Caco-2 (cell line): ENCODE measurements at places on chromosomes 5 and 9. TPM values are rescaled to one million over a fixed set of nuclear protein-coding genes. Genes with fewer than 3 reads are reported as not detected.

- H3K36me3 ChIP-seq = no peaks in the 10 kb centered on the region
- H3K4me1 ChIP-seq = peaks cover 37% of the 10 kb centered on the region
- H3K27ac ChIP-seq = peak overlapping the region; percentile 55
- H3K27me3 ChIP-seq = no peaks in the 10 kb centered on the region
- H3K4me3 ChIP-seq = no peak overlapping the region
- DNase-seq = no peak
These were observed 16.6 kb upstream of the ASS1 start for GRCh38 chr9:130428086-130428665.

DNA sequence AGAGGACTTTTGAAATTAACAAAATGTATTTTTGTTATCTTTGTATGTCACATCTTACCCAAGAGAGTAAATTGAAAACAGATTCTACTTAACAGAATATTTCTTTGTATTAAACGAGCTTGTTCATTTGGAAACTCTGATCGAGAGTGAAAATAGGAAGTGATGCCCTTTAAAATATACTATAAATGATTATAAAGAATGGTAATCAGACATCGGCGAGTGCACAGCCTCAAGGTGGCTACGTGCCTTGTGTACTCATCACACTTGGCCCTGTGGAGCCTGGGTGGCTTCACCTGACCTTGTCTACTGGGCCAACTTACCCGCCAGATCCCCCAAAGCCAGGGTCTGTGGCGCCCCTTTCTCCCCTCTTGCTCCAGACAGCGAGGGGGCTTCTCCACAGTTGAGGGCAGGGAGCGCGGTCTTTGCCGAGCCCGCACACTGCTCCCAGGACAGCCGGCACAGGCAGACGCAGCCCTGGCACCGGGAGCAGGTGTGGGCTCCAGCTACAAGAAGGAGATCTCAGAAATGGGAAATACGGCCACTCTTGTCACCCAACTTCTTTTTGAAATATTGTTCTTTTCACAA, 243.2 kb downstream of the CEMIP2 start:
- H3K4me3 ChIP-seq = no peak overlapping the region
- no peak for DNase-seq
- H3K36me3 ChIP-seq = no peaks in the 10 kb centered on the region
- no peaks in the 10 kb centered on the region for H3K4me1 ChIP-seq
- H3K27ac ChIP-seq = no peak overlapping the region

BSPRY gene
- total RNA-seq = 14.5 and 14.7 TPM in 2 replicates

DNA sequence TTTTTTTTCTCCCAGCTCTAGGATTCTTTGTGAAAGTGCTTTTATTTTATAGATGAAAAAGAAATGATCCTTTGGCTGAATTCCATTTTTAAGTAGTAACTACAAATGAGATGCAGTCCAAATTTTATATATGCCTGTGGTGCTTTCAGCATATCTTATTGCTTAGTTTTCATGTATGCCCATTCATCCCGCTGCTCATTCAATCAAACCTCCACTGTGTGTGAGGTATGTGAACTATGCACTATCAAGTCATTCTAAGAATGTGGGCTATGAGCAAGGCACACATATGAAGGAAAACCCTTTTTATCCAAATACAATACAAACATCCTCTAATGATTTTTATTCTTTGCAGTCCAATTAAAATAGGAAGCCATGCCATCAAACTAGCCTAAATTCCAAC, 1069.1 kb upstream of the DMAC1 start:
- no peaks in the 10 kb centered on the region for H3K27me3 ChIP-seq
- no peaks in the 10 kb centered on the region for H3K36me3 ChIP-seq
- no peak overlapping the region for H3K4me3 ChIP-seq
- H3K27ac ChIP-seq = peak overlapping the region; percentile 53
- peak; percentile 5 for DNase-seq

WDR41 gene
- total RNA-seq = 64.1 and 66.2 TPM in 2 replicates

DNA sequence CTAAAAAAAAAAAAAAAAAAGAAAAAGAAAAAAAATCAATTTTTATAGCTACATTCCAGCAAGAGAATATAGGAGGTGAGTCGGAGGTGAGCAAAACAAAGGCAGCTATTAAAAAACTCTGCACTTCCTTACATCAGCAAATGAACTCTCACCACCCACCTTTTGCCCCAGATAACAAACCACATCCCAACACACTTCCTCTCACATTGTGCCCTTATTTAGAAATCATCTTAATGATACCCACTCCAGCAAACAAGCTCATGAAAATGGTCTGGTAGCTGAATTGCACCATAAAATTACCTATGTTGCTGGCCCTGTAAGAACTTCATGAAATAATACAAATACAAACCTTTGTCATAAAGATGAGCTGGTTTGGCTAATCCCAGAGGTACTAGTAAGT, 82.9 kb downstream of the CEMIP2 start:
- DNase-seq = no peak
- no peaks in the 10 kb centered on the region for H3K27me3 ChIP-seq
- H3K4me3 ChIP-seq = no peak overlapping the region
- H3K36me3 ChIP-seq = no peaks in the 10 kb centered on the region

- no peak overlapping the region for H3K27ac ChIP-seq
- no peaks in the 10 kb centered on the region for H3K4me1 ChIP-seq
- no peak for DNase-seq
- no peaks in the 10 kb centered on the region for H3K36me3 ChIP-seq
- H3K27me3 ChIP-seq = no peaks in the 10 kb centered on the region
- no peak overlapping the region for H3K4me3 ChIP-seq
These were observed 17.3 kb upstream of the RNU6ATAC start for GRCh38 chr9:134181648-134182034.

- no peaks in the 10 kb centered on the region for H3K36me3 ChIP-seq
- H3K27me3 ChIP-seq = no peaks in the 10 kb centered on the region
- H3K4me1 ChIP-seq = no peaks in the 10 kb centered on the region
- DNase-seq = no peak
These were observed 180.2 kb downstream of the AUH start for GRCh38 chr9:91181541-91181940.

DNA sequence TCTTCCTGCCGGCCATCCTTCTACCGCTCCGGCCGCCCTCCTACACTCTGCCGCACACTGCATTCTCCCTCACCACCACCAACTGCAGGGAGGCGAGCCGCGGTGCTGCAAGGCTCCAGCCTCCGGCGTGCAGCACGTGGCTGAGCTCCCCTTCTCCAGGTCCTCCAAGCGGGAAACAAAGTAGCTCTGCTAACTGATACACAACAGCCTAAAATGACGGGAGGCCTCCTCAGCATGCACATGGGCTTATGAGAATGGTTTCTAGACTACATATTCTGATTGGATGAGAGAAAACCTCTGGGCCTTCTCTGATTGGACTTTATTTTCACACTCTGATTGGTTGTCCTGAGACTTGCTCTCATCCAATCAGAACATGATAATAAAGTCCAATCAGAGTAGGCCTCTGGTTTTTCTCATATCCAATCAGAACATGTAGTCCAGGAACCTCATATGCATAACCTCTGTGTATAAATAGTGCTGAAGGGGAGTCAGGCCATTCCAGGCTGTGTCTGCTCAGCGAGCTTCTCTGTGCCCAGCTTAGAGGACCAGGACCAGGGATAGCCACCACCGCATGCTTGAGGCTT, 27.0 kb upstream of the ZNF354B start:
- DNase-seq = no peak
- H3K4me1 ChIP-seq = no peaks in the 10 kb centered on the region
- H3K36me3 ChIP-seq = no peaks in the 10 kb centered on the region
- no peak overlapping the region for H3K4me3 ChIP-seq
